Panc1 (cell line): ENCODE measurements at places on chromosomes 4 and X.
A peak's percentile ranks its signal among the peaks of the same experiment; 100 is the strongest.

GRCh38 chr4:122555216-122555615 is 65.7 kb downstream of the IL21 start:
- no peak for DNase-seq

- DNase-seq: no peak
These were observed 75.7 kb upstream of the ANK2 start for GRCh38 chr4:112973750-112974251.

GRCh38 chrX:133838761-133839676 is 146.4 kb downstream of the GPC3 start:
- peak; percentile 5 for DNase-seq

DNA sequence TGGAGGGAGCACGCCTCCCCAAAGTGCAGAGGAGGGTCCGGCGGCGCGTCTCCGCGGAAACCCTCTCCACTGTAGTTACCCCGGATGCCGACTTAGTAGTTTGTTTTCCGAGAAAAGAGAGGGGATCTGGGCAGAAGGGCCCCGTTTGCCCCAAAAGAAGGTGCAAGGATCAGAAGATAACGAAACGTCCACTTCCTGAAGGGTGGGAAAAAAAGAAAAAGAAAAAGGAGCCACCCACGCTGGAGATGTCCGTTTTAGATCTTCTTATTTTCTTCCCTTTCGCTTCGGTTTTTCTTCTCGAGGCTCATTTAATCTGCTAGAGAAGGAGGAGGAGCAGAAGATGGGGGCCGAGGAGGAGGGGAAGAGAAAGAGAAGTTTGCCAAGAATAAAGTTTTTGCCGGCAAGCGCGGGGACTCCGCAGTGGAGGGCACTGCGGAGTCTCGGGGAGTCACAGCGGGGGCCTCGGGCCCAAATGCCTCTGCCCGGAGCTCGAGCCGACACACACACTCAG is 517 bp downstream of the LEF1 start:
- no peak for DNase-seq

DNA sequence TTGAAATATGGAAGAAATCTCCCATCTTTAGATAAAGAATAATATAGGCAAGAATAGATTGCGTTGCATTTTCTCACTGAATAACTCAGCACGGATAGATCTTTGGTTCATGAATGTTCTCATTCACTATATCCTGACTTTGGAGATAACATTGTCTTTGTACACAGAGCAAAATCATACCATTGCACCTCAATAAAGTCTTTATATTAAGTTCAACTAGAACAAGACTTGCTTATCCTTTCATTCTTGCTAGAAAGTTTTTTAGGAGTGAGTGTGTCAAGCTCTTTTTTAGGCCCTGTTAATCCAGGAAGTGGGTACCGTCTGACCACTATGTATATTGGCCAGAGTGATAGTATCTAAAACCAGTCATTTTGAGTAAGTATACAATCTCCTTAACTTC is 658.7 kb downstream of the FSTL5 start:
- DNase-seq: no peak

- DNase-seq: no peak
These were observed 1.4 kb downstream of the CLDN22 start for GRCh38 chr4:183318656-183319055.
